ENCODE measurements at places on chromosomes 7 and 10.

DNA sequence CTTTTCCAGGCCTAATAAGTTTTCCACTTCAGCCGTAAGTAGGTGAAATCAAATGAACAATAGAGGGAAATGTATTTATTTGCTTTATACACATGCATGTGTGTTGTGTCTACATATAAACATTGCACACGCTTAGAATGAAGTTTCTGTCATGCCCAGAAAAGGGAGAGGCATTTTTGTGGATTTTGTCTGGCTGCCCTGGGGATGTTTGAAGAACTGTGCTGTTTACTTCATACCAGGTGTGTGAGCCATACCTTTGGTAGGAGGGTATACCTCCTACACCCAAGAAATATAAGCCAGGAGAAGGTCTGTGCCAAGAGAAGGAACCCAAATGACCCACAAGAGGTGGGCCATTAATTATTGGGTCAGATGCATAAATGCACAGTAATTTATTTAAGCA is 12.8 kb downstream of the GATAD1 start:
- no peak for DNase-seq

GRCh38 chr7:80842022-80842790 is 76.6 kb downstream of the SEMA3C start:
- DNase-seq: no peak

DNA sequence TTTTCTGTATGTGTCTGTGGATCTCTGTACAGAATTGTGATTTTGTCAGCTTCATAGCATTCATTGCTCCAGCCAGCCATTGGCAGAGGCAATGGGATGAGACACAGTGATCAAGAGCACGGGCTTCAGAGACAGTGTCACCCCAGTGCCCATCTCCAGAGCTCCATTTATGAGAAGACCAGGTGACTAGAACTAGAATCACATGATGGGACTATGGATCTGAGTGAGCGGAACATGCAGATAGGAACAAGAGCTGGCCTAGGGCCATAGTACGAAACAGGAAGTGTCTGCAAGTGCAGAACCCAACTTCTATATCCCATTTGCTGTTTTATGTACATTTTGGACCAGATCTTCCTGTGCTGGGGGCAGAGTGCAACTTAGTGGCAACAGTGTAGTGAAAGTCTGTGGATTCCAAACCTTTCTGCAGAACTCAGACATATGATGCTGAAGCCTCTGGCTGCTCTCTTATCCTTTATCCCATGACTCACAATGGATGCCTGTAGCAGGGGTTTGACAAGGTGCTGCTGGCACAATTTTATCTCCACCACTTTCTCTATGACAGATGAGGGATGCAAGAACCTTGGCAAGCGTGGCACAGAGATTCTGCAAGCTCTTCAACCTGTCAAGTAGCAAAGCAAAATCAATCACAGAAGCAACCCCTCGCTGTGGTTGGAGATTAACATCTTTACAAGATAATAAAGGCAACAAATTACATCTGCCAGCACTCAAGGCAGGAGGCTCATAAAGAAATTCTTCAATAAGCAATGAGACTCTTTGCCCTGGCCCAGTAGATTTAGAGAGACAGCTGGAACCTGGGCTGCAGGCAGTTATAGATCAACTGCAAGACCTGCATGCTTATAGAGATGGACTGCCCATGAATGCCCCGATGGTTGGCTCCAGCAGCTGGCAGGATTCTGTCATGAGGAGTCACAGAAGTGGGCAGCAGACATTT is 681.3 kb downstream of the TNS3 start:
- no peak for DNase-seq

- DNase-seq: no peak
Measured at GRCh38 chr7:25643770-25644394, 415.6 kb upstream of the NPVF start.

GRCh38 chr7:39949971-39950472 is at the start of gene CDK13:
Gene CDK13, plus strand, starts transcription at chr7:39950256. Its CDS starts 386 bp downstream, at chr7:39950642.
- peak; percentile 90 for DNase-seq

DNA sequence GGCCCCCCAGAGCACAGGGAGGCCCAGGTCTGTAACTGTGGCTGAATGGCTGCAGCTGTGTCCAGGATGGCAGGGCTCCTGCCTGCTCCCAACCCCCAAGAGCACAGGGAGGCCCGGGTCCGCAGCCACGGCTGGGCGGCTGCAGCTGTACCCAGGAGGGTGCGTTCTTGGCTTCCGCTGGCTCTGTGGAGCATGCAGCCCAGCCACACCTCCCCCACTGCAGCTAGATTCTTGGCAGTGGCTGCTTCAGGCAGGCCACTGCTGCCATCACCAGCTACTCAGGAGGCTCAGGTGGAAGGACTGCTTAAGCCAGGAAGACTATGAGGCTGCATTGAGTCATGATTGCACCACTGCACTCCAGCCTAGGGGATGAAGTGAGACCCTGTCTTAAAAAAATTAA is 27.9 kb downstream of the C7orf25 start:
- DNase-seq: no peak

DNA sequence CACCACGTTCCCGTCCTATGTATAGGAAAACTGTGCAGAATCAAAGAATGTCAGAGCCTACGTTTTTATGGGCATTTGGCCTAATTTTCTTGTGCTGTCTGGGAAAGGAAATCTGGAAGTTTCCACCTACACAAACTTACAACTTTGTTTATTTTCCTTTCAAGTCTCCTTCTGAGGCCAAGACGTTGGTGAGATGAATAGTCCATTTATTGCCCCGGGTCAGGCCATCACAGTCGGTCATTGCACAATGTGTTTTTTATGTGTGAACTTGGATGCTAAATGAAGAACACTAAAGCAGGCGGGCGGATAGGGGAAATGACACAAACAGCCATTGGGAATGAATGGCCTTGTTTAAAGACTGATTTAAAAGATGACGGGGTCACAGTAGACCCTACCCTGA is 38.6 kb downstream of the TRIL start:
- no peak for DNase-seq

DNA sequence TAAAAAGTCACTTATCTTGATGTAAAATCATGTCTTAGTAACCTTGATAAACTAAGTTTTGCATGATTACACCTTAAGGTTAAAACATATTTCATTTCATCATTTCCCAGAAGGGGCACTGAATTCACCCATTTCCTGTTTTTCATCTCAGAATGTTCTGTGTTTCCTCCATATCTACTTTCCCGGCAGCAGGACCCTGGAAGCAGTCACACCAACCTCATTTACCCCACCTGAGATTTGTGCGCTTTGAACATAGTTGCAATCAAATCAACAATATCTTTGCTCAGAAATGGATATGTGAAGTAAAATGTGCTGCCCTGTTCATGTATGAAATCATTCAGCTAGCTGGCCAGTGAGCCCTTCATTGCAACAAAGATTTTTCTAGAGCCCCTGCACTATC is 46.8 kb downstream of the IKZF1 start:
- DNase-seq: no peak

DNA sequence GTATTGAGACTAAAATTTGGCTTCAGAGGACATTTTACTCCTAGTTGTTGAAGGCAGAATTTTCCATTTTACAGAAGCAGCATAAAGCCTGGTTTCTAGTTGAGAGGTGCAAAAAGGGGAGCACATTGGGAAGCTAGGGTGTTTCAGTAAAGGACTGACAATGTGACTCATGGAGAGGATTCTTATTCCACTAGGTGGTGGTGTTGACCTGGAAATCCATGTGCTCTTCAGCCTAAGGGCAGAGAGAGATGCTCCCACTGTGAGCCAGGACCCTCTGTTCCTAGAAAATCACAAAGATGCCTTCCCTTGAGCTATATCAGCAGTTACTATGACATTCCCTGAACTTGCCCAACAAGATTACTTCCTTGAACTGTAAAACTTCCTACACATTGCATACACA is 687.8 kb downstream of the IPMK start:
- no peak for DNase-seq

GRCh38 chr10:86100581-86101061 is 266.0 kb downstream of the GRID1 start:
- no peak for DNase-seq

DNA sequence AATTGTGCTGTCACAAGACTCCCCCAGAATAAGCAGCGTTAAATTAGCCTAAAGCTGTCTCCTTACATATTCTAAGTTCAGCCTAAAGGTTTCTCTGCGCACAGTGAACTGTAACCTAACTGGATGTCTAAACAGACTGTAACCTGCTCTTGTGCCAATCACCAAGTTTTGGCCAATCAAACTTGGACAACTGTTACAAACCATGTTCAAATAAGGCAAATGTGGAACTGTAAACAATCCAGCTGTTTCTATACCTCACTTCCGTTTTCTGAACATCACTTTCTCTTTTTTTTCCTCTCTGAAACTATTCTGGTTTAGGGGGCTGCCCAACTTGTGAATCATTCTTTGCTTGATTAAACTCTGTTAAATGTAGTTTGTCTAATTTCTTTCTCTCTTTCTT is 252.2 kb upstream of the HABP2 start:
- DNase-seq: no peak

- no peak for DNase-seq
Measured at GRCh38 chr7:149573519-149573918, 75.9 kb upstream of the ZNF746 start.

DNA sequence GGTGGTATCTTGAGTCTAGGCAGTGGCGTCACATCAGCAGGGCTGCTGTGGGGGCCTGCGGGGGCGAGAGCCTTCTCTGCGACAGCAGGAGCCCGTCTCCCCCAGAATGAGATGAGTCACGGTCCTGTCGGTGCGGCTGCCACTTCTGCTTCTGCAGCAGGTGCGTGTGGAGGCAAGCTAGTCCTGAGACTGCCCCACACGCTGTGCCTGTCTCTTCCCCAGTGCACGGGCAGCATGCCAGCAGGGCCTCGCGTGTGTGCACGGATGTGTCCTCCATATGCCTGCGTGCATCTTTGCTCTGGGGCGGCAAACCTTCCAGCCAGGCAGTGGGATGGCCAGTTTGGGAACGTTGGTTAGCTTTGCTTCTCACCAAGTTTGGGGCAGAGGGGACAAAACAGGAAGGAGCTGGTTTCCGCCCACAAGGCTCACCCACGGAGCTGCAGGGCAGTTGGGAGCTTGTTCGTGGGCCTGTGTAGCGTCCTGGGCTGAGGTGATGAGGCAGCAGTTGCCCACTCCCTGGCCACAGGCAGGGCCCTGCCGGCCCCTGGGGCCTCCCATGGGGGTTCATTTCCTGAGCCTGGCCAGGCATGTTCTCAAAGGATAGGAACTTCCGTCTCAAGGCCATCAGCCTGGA is 60.8 kb upstream of the PPIF start:
- DNase-seq: peak; percentile 80

- no peak for DNase-seq
Measured at GRCh38 chr7:22346383-22347107, 10.4 kb downstream of the RAPGEF5 start.

GRCh38 chr10:15313047-15313446 is 58.0 kb downstream of the FAM171A1 start:
- no peak for DNase-seq

- DNase-seq: no peak
Measured at GRCh38 chr10:125066764-125067450, 93.5 kb downstream of the CTBP2 start.

DNA sequence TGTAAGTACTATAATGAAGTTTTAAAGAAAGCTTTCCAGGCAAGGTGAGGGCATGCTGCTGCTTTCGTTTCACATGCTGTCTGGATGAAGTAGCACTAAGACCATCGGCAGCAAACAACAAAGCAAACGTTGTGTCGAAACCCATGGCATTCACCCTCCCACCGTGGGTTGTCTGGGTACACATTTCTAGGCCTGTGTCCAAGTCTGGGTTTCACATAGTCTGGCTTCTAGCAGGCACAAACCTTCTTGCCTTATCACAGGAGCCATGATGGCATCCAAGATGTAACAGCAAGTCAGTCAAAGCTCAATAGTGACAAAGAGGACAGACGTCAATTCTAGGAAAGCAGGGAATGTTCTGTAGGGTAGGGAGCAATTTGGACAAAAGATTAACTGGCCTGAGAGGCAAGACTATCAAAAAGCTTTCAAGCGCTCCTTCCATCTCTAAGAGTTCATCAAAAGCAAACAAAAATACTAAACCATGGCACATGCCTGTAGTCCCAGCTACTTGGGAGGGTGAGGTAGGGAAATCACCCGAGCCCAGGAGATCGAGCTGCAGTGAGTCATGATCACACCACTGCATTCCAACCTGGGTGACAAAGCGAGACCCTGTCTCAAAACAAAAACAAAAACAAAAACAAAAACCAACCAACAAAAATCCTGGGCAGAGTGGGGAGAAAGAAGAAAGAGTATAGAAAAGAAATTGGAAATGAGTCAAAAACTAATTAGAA is 42.7 kb downstream of the PAXIP1 start:
- no peak for DNase-seq

GRCh38 chr7:134941185-134941900 is 45.0 kb upstream of the AGBL3 start:
- no peak for DNase-seq
